Fibroblast of skin of left quadriceps (primary cell): ENCODE measurements at places on chromosomes 2 and 18.
A peak's percentile ranks its signal among the peaks of the same experiment; 100 is the strongest.

- no peak for DNase-seq
These were observed 46.4 kb downstream of the ACKR3 start for GRCh38 chr2:236616031-236616430.

DNA sequence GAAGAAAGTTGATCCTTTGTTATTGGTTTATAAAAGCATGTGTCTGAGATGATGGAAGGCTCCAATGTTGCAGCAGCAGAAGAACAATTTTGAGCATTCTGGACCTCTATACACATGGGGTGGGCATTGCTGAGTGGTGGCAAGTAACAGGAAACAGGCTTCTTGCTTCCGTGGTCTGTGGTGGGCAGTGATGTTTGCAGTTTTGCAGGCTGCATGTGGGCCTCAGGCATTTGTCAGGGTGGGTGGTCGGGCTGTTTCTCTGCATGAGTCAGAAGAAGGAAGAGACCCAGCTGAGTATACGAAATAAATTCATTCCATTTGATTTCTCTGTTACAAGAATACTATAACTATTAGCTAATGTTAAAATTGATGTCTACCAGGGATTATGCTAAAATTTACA, 239.5 kb upstream of the COL3A1 start:
- DNase-seq = peak; percentile 61

DNA sequence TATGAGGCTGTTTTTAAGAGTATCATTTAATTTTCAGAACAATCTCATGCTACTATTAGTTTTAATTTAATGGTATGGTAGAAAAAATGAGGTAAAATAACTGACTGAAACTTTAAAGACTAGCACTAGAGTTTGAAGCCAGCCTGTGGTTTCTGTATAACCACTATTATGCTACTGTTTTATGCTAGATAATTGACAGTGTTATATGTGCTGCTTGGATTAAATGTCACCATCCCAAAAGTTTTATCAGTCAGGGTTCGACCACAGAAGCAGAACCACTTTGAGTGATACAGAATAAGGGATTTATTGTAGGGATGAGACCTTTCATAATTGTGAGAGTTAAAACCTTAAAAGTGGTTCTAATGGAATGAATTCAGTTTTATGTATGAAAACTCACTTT, 271.6 kb downstream of the PTGR3 start:
- no peak for DNase-seq

GRCh38 chr2:30224151-30224550, 7.2 kb upstream of the LBH start:
- no peak for DNase-seq

GRCh38 chr2:237205561-237205971, 119.9 kb downstream of the COPS8 start:
- DNase-seq = no peak
